ENCODE measurements at places on chromosomes 11 and 22.
A peak's percentile ranks its signal among the peaks of the same experiment; 100 is the strongest.

GRCh38 chr11:60221692-60222091 is 21.2 kb downstream of the MS4A4E start:
- no peak for DNase-seq

DNA sequence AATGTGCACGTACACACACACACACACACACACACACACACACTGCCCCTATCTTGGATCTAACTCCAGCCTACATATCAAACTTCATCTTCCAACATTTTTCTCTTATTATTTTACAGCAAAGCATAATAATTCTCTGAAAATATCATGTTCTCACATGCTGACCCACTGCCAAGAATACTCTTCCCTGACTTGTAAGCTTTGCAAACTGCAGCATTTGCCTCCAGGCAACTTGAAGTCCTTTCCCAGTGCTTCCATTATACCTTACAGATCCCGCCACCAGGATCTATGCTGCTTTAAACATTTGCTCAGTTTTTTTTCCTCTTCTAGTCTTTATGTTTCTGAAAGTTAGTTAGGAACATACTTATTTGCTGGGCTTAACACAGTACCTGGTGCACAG is 483.3 kb upstream of the ARHGAP42 start:
- no peak for DNase-seq

DNA sequence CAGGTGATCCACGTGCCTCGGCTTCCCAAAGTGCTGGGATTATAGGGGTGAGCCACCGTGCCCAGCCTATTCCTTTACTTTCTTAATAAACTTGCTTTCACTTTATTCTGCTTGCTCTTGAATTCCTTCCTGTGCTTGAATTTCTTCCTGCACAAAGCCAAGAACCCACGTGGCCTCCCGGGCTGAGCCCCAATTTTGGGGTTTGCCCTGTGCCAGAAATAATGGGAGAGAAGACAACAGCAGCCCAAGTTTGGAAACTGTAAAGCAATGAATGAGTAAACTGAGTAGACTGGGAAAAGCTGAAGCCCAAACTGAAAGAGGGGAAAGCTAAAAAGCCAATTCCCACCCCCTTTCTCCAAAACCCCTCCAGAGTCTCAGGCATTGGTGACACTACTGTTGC is 136.4 kb downstream of the NECTIN1 start:
- DNase-seq, result no peak

GRCh38 chr11:44766112-44766971 is 39.6 kb downstream of the TSPAN18 start:
- peak; percentile 4 for DNase-seq

DNA sequence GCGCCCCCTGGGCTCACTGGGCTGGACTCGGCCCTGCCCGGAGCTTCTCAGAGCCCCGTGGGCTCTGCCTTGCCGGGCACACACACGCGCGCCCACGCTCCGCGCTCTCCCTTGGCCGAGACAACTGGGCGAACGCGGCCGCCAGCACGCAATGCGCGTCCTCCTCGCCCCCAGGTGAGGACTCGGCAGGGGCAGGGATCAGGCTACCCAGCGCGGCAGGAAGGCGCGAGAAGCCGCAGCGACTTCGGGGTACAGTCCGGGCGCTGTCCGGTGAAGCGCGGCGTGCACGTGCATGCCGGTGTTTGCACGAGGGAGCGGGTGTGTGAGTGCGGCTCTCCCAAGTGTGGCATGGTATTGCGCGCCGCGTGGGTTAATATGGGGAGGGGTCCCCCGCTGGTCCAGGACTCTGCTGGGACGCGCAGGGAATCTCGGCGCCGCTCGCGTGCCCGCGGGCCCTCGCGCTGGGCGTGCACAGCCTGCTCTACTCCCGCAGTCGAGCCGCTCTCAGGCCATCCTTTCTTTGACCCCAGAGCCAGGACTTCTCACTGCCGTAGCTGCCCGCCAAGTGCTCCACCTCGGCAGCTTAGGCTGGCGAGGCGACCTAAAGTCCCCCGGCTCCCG is 5.4 kb downstream of the WNT7B start:
- no peak for DNase-seq

- DNase-seq, result no peak
Observed at GRCh38 chr22:43078522-43078921, 10.7 kb downstream of the TTLL1 start.

DNA sequence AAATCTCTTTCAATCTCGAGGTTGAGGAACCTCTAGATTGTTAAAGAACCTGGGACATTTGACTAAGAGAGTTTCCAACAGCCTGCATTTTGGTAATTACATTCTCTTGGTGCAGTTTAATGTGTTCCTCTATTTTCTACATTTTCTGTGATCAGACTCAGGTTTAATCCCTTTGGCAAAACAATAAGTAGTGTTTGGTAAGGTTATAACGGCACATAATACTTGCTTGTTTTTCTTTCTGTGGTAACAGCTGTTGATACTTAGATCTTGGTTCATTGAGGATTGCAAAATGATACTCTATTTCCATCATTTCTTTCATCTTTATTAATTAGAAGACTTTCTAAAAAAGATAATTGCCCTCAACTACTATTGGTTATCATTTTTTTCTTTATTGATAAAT is 271.3 kb downstream of the SBF2 start:
- DNase-seq, result no peak

- DNase-seq, result no peak
Observed at GRCh38 chr22:50527921-50528681, 1.7 kb downstream of the TYMP start.

DNA sequence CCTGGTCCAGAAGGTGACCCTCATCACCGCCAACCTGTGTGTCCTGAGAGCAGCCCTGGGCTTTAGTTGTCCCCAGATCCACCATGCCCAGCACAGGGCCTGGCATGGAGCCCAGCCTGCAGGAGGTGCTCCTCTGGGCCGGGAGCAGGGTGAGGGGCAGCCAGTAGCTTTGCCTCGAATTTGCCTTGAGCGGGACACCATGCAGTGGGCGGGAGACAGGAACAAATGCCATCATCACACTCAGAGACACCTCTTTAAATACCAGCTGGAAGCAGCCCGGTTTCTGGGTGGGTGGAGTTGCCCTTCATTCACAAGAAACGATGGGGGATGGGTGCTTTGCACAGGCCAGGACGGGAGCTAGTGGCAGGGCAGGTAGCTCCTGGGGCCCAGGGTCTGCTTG is 19.3 kb downstream of the FLRT1 start:
- DNase-seq, result no peak

GRCh38 chr22:38124236-38124974 is 13.9 kb upstream of the BAIAP2L2 start:
- no peak for DNase-seq

DNA sequence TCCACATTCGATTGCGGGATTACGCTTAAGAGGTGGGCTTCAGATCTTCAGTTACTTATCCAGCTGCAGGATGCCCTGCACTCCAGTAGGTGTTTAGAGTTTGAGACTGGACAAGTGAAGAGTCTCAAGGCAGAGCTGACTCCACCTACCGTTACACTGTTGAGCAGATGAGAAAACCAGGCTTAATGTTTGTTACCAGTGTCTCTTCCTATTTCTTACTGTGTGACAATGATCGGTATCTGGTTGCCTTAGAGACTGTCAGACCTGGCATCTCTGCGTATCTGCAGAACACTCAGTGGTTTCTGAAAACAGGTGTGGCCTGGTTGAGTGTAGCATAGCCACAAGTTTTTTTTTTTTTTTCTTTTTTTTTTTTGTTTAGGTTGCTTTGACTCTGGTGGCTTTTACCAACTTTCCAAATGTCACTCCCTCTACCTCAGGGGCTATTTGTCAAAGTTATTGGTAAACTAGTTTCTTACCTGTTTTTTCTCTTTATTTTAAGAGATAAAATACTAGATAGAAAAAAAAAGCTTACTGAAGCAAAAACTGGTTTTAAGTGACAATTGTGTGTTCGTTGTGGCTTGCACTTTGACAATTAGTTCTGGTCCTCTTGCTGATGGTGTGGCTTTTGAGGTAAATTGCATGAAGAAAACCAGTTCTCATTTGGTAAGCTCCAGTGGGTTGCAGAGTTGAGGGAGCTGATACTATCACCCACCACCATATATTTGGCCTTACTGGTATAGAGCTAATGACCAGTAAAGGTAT is 284.8 kb downstream of the ETS1 start:
- no peak for DNase-seq

- no peak for DNase-seq
Observed at GRCh38 chr22:28231441-28231840, 312.4 kb upstream of the PITPNB start.

- peak; percentile 82 for DNase-seq
Observed at GRCh38 chr11:34492806-34493414, 20.7 kb downstream of the ELF5 start.

GRCh38 chr11:12206529-12206928 is 96.1 kb downstream of the MICAL2 start:
- no peak for DNase-seq

GRCh38 chr11:69493931-69494821 is 12.7 kb downstream of the LINC01488 start:
- DNase-seq, result no peak

GRCh38 chr22:38843201-38843656 is 599 bp downstream of the NPTXR start:
- peak; percentile 62 for DNase-seq

GRCh38 chr11:5420993-5421392 is 918 bp upstream of the OR51Q1 start:
- DNase-seq, result no peak

- DNase-seq, result peak; percentile 19
Observed at GRCh38 chr11:75240311-75241035, at the start of gene TPBGL. Gene TPBGL, plus strand, starts transcription at chr11:75240774. Its CDS starts 276 bp downstream, at chr11:75241050.

DNA sequence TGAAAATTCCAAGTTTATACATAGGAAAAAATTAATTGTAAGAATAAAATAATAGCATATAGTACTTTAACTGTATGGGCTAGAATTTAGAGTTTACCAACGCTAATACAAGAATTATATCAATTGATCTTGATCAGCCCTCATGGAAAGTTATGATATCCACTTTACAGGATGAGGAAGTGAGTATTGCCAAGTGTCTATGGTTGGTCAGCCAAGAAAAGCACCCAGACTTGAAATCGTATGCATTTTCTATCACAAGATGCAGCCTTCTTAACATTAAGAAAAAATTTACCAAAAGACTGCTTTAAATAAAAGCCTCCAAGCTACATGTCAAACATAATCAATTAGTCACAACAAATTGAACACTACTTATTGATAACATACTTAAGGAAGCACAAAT is 53.0 kb downstream of the DDI1 start:
- no peak for DNase-seq

All from KBM-7 (cell line).